ENCODE measurements at places on chromosomes 6 and 20.

GRCh38 chr6:61886608-61887259 lies 399.3 kb downstream of the KHDRBS2 start:
- peak; percentile 46 for DNase-seq

DNA sequence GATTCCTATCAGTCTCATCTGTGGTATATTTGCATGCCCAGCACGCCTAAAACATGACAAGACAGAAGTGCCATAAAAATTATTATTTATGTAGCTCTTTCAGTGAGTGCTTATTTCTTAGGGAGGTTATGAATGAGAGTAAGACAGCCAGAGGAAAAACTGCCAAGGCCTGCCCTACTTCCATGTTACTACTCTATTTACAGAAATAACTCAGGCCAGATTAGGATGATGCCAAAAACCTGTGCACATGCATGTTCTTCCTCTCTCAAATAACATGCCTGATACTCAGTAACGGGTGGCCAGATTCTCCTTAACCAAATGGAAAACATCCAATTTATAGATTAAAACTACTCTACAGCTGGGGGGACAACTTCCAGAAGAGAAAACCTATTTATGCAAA lies 45.7 kb downstream of the ILRUN start:
- no peak for DNase-seq

DNA sequence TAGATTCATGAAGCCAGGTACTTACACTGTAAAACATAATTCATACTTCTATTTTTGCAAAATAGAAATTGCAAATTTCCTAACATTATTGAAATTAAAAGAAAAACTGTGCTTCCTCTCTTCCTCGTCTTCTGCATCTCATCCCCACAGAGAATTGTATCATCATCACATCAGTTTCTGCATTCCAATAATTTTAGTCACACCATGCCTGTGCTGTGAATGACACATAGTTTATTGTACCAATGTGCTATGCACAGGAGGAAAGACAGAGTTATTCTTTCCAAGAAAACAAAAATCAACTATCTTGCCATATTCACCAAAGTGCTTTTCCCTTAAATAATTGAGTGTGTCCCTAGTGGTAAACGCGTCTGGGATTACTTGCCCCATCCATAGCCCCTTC lies 38.1 kb upstream of the FAM135A start:
- no peak for DNase-seq

DNA sequence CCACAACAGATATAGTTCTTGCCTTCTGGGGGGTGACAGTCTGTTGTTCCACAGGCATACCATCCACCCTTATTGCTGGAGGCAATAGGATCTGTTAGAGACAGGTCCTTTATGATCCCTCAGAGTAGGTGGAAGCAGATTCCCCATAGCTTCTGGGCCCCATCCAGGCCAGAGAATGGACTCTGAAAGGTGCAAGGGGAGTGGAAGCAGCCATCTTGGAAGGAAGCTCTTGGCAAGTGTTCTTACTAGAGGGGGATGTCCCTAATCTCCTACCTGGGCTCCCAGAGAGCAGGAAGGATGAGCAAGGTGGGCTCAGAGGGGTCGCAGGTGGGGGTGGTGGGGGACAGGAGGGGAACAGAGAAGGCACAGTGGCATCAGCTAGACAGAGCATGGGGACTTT lies 33.4 kb downstream of the CEBPB start:
- DNase-seq = no peak

DNA sequence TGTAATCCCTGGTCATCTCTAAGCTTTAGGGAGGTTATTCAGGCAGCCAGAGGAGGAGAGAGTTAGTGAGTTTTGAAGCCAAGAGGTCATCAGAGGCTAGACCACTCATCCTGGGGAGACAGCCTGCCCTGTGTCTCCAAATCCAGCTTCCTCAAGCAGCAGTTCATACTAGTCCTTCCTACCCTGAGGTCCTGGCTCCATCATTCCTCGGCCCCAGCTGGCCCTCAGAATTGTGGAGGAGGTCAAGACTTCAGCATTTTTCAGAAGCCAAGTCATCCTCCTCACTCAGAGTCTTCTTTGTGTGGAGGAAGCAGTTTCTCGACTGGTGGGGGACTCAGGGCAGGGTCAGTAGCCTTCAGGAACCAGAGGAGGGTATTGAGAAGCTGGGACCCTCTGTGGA lies 12.4 kb upstream of the KIAA1755 start:
- DNase-seq = no peak

DNA sequence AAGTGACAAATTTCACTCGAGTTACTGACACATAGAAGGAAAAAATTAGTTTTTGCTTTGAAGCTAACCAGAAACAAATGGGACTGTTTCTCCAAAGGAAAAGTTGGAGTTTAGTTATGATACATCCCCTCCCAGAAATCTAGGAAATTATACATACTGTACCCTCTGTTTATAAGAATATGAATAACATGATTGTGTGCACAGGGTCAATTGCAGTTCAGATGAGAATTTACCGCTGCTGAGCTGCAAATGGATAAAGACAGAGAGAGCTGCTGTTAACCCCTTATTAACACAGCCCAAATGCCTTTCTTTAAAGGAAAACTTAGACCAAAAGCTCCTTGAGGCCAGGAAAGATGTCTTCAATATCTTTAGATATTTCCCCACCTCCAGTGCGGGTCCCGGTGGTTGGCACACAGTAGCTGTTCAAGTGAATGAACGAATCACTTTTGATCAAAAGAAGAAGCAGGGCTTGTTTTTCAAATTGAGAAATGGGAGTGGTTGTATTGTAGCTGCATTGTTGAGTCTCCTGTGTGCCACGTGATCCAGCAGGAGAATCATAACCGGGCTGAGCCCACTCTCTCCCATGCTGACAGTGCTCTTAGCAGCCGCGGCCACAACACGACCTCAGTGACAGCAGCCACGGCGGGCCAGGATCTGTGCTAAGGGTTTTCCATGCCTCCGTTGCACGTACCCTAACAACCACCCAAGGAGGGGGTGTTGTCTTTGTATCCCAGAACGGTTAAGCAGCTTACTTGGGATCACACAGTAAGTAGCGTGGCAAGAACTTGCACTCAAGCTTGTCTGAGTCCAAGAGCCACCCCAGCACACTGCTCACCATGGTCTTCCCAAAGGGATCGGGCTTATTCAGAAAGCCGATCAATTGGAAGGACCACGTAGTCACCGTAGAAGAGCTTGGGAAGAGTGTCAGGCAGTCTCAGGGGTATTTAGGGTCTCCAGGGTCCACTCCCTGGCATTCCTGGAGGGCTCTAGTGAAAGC lies 53.5 kb upstream of the BMP6 start:
- no peak for DNase-seq

DNA sequence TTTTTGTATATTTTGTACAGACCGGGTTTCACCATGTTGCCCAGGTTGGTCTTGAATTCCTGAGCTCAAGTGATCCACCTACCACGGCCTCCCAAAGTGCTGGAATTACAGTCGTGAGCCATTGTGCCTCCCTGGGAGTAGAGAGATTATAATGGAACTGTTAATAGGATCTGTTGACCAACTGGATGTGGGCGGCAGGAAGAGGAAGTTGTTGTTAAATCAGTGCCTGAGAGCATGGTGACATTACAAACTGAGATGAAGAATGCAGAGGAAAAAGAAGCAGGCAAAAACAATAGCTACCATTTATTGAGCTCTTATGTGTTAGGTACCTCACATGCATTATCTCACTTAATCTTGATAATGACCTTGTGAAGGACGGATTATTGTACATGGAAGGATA lies 9.2 kb upstream of the L3MBTL3 start:
- DNase-seq = no peak

DNA sequence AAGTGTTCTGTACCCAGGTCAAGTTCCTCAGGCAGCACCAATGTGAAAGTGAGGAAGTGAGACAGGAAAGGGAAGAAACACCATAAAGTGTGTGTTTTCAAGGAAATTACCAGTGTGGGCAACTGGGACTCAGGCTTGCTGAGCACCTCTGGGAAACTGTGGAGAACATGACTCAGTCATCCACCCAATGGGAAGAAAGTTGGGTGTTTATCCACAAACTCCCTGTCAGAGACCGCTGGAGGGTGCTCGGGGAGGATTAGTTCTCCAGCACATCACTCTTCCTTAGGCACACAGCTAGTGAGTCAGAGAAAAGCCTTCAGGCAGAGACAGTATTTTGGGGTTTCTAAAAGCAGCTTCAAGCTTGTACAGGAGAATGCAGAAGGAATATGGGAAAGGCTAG lies 93.6 kb downstream of the PCSK2 start:
- DNase-seq = no peak

- no peak for DNase-seq
Observed at GRCh38 chr6:1244941-1245340, 67.0 kb upstream of the FOXQ1 start.

GRCh38 chr6:42756722-42757121 lies 10.8 kb upstream of the TBCC start:
- no peak for DNase-seq

GRCh38 chr20:4607287-4607713 lies 114.4 kb upstream of the PRND start:
- peak; percentile 68 for DNase-seq

DNA sequence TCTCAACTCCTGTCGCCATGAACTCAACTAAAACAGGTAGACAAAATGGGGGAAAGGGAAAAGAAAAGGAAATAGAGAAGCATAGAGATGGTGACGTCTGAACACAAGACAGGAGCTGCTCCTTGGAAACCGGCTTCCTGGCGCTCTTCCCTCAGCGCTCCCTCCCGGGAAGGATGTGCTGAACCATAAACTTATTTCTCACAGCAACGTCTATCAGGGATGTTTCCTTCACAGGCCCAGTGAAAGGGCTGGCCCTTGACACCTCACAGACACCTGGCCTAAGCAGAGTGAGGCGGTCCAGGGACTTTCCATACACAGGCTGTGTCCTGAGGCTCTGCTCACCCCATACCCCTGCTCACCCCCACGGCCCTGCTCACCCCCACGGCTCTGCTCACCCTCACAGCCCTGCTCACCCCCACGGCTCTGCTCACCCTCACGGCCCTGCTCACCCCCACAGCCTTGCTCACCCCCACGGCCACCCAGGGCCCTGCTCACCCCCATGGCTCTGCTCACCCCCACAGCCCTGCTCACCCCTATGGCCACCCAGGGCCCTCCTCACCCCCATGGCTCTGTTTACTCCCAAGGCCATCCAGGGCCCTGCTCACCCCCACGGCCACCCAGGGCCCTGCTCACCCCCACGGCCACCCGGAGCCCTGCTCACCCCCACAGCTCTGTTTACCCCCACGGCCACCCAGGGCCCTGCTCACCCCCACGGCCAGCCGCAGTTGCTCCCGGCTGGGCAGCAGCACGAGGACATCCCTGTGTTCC lies 653 bp downstream of the FRMD1 start:
- peak; percentile 47 for DNase-seq

GRCh38 chr6:69791065-69791471 lies 5.7 kb downstream of the LMBRD1 start:
- DNase-seq = peak; percentile 23

- peak; percentile 76 for DNase-seq
Observed at GRCh38 chr20:46520976-46521579, 7.7 kb upstream of the ZNF334 start.

GRCh38 chr6:109076377-109076776 lies 18.3 kb downstream of the SESN1 start:
- no peak for DNase-seq

GRCh38 chr20:12217382-12217781 lies 299.7 kb downstream of the BTBD3 start:
- no peak for DNase-seq

GRCh38 chr20:35849706-35850105 lies 77.9 kb downstream of the PHF20 start:
- no peak for DNase-seq

DNA sequence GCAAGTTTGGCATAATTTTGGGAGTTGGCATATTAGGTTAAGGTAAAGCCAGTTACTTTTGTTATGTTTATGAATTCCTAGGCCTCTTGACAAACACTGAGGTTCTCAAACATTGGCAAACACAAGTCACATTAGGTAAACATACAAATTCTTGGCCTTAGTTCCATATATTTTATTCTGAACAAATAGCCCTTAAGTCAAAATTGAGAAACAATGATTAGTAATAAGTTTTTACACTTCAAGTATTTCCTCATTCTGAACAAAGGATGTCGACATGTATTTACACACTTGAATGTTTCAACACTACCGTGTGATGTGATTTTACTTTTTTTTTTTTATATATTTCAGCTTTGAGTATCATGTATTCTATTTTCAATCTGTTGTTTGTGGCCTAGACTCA lies 3.8 kb upstream of the ECHDC1 start:
- no peak for DNase-seq

DNA sequence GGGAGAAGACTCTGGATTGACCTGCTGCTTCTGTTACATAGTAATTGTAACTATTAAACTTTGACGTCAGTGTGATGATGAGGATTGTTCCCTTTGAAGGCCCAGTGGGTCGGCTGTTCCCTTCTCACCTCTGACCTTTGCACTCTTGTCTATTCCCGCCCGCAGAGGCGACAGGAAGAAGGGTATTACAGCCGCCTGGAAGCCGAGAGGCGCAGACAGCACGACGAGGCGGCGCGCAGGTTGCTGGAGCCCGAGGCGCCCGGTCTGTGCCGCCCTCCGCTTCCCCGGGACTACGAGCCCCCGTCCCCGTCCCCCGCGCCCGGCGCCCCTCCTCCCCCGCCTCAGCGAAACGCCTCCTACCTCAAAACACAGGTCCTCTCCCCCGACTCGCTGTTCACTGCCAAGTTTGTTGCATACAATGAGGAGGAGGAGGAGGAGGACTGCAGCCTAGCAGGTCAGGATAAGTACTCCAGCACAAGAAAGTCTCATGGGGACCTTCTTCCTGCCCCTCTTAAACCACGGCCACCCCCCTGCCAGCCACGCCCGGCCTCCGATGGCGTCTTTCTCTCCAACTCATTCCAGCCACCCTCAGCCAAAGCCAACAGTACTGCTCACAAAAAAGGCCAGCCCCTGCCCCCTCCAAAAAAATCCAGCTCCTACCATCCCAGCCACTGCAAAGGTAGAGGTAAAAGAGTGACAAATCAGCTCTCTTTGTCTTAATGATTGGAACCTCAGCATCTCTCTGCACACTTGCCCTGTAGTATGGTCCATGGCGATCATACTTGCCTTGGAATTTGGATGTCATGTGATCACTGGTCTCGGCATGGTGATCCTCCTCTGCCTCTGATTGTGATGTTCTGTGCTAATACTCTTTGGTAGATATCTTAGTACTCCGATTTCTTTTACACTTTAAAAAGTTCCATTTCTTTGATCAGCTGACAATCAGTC lies 31.6 kb upstream of the KIF25 start:
- peak; percentile 53 for DNase-seq

DNA sequence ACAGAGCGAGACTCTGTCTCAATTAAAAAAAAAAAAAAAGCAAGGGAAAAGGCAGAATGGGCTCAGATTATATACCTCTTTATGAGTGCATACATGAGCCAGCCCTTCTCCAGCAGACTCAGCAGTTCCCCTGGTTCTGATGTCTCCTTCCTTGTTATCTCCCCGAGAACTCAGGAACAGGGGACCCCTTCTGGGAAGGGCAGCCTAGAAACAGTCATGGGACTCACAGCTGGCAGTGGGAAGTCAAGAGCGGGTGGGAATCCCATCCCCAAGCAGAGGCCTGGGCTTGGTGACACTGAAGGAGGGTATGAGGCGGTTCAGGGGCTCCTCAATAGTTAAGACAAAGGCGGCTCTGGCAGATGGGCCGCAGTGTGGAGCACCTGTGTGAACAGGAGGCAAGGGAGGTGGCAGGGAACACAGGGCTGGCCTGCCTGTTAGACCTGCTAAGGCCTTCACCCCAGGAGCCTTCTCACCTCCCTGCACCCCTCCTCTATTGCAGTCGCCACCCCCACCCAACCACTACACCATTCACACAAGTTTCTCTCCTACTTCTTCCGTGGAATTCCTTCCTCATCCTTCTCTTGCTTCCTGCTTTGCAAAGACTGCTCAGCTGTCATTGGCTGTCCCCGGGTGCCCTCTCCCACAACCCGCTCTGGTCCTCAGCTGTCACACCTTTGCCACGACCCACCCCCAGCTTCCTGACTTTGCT lies 29.7 kb upstream of the MDFI start:
- DNase-seq = no peak

GRCh38 chr6:163327921-163328320 lies 86.6 kb upstream of the QKI start:
- no peak for DNase-seq
